ENCODE measurements at places on chromosomes 2 and 18.

DNA sequence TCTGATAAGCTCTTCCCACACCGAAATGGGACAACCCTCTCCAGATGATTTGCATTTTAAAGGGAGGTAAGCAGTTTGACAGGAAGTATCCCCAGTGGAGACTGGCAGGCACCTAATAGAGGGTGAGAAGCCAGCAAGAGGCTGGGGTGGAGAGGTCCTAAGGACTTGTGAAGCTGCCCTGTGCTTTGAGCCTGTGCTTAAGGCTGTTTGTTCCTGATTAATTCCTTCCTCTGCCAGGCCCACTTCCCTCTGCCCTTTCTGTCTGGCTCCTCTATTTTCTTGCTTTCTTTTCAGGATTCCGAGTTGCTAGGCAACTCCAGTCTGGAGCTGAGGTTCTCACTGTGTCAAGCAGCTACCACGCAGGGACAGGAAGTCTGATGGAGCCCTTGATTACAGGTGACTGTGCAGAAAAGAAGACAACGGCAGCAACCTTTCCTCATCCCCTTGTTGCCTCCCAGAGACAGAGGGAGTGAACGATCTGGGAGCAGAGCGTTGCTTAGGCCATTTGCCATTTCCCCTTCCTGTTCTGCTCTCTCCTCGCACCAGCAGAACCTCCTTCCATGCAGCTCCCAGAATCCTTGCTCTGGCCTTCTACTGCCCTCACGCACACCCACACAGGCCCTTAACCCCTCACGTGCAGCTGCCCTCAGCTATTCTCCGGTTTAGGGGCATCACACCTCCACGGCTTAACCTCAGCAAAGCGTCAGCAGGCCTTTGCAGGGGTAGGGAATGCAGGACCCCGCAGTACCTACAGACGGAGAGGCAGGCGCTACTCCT is 103.6 kb upstream of the CELF4 start:
- DNase-seq, result no peak

DNA sequence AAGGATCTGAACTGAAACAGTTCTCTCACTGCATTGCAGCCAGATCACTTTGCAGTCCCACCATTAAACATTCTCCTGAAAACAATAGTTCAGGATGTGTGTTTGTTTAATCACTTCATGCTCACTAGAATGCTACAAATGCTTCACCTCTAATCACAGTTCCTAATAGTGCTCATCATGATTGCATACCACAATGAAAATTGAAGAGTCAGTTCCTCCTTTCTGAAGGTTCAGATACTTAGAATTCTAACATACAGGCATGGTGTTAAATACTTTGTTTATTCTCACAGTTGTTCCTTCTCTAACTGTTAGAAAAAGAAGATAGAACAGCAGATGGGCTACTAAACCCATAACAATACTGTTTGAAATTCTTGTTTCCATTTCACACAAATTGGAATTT is 622.3 kb upstream of the ACVR2A start:
- DNase-seq, result no peak

DNA sequence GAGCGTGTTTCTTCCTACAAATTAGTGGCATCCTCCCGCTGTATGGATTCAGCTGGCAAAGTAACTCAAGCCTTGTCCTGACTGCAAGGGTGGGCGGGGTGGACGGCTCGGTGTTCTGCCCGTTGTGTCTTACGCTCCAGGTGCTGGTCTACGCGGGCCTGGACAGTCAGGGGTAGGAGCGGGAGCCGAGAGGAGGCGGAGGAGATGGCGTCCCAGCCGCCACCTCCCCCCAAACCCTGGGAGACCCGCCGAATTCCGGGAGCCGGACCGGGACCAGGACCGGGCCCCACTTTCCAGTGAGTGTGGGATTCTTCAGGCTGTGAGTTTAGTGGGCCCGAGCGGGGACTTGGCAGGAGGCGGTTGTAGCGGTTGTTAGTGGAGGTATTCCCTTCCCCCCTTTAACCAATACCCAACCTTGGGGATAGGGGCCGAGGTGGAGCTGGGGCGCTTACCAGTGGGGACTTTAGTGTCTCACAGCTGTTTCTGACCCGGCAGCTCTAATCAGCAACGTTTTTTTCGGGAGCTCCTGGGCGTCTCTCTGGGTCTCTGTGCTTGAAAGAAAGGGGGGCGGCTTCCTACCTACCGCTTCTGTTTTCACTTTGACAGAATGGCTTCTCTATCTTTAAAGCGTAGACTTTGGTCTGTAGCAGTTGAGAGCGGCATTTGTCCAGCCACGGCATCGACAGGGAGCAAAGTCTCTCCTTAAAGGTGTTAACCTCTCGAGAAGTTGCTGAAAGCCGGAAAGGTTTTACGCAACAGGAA is at the start of the genes PEX13 and PUS10:
Gene PEX13, plus strand, starts transcription at position 165 of the 762 bp plus-strand sequence. Its CDS starts 40 bp downstream, at position 205.
Gene PUS10, minus strand, starts transcription at position 700 of the 762 bp plus-strand sequence. CDS start 6,365 bp downstream, outside the sequence.
- DNase-seq, result peak; percentile 82

DNA sequence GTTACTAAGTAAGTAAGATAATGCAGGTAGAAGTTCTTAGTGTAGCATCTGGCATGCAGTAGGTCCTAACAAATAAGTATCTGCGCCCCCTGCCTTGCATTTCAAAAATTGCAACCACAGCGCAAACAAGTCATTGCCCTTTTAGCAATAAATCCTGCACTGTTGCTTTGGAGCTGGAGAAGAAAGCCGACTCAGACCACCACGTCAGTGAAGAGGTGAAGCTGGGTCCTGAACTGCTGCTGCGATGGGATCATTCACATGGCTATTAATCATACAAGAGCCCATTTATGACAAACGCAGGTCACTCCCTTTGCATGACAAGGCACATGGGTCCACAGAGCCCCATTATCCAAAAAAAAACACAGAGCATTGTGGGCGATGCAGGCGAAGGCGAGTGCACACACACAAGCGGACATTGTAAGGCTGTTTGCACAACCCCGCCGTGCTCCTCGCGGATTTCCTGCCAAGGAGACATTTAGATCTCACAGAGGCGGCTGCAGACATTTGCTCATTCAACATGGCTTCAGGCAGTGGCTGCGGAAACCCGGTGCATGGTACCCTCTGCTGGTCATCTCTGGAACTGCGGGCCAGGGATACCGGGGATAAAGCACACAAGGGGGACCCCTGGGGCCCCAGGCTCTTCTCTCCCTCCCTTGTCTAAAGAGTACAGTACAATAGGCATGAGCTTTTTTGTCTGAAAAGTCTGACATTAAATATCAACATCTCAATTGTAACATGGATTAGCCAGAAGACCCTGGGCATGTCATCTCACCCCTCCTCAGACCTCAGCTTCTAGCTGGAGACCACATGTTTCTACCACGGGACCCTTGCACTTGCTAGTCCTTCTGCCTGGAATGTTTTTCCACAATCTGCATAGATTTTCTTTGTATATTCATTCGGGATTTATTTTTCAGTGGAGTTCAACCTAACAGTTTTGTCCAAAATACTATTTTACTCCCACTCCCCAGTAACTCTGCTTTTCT is 56.7 kb downstream of the CYRIA start:
- peak; percentile 94 for DNase-seq

- DNase-seq, result no peak
Measured at GRCh38 chr18:47184419-47185050, 8.4 kb upstream of the IER3IP1 start.

DNA sequence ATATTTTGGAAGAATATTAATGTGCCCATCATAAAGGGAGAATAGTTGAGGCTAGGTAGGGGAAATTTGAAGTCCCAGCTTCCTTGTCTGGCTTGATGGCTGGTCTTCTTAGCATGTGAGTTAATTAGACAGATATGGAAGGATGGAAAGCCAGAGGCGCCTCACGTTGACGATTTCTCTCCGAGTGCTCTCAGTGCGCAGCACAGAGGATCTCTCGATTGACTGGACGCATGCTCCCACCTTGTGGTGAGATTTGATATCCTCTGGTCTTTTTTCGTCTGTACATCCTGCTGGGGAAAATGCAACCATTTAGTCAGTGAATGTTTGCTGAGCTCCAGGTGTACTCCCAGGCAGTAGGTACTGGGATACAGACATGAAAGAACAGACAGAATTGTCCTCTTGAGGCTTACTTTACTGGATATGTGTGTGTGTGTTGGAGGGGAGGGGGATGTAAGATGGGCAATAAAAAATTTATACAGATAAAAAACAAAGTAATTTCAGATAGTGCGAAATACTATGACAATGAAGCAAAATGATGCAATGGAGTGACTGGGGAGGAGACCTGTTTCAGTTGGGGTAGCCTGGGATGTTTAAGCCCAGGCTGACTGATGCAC is 66.9 kb upstream of the ZNG1B start:
- DNase-seq, result no peak

All from aorta (tissue), 5 donors.